SK-N-SH (cell line): ENCODE measurements at places on chromosomes 2 and 18.
A peak's percentile ranks its signal among the peaks of the same experiment; 100 is the strongest.

- no peak for DNase-seq
Observed at GRCh38 chr18:28167835-28168349, 9.0 kb downstream of the CDH2 start.

GRCh38 chr18:23563377-23564043 is 22.8 kb downstream of the NPC1 start:
- DNase-seq = no peak

DNA sequence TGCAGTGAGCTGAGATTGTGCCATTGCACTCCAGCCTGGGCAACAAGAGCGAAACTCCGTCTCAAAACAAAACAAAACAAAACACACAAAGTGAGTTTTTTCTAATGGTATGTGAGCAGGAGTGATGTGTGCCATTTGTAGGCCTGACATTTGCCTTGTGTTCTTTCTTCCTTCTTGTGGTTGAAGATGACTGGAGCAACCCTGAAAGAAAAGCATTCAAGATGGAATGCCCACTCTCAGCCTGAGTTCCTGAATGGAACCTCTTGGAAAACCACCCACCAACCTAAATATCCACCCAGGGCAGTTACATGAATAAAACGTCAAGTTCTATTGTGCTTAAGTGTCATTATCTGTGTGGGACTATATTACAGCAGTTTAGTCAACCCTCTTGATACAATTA is 26.5 kb downstream of the PGAP1 start:
- DNase-seq = no peak

DNA sequence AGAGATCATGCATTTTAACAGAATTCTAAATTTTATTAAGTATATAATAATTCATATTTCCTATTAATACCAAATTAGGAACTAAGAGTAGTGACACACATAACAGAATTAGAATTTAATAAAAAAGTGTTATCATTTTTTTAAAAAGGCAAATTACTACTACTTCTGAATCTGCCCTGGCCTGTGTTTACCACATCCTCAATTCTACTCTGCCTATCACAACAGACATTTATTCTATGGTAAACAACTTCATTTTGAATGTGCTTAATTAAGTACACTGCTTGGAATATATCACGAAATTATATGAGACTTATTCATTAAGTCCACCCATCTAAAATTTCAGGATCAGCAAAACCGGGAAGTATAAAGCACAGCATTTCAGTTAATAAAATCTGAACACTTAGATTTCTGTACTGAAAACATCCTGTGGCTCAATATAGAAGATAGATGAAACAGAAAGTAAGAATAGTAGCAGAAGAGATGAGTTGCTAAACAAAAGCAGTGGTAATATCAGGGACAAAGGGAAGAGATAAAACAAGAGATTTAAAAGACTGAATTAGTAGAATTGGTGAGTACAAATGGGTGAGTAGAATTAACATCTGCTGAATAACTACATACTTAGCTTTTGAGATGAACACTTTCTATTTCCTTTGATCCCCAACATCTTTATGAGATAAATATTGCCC is 3.7 kb downstream of the SMC6 start:
- no peak for DNase-seq

GRCh38 chr18:55124078-55124763 is 165.0 kb upstream of the CCDC68 start:
- no peak for DNase-seq

DNA sequence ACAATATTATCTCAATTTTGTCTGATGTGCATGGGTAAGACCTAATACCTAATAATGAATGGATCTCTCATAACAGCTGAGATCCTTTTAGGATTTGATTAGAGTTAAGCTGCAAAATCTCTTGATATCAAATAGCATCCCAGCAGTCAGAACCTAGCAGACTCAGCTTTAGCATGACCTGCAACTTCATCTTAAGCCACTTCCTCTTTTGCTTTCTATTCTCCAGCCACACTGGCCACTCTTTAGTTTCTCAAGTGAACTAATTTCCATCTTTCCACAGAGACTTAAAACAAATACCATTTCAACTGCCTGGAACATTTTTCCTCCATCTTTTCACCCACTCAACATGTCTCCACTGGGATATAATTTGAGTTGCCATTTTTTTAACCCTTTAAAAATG is 1251.6 kb upstream of the ZEB2 start:
- DNase-seq = no peak

DNA sequence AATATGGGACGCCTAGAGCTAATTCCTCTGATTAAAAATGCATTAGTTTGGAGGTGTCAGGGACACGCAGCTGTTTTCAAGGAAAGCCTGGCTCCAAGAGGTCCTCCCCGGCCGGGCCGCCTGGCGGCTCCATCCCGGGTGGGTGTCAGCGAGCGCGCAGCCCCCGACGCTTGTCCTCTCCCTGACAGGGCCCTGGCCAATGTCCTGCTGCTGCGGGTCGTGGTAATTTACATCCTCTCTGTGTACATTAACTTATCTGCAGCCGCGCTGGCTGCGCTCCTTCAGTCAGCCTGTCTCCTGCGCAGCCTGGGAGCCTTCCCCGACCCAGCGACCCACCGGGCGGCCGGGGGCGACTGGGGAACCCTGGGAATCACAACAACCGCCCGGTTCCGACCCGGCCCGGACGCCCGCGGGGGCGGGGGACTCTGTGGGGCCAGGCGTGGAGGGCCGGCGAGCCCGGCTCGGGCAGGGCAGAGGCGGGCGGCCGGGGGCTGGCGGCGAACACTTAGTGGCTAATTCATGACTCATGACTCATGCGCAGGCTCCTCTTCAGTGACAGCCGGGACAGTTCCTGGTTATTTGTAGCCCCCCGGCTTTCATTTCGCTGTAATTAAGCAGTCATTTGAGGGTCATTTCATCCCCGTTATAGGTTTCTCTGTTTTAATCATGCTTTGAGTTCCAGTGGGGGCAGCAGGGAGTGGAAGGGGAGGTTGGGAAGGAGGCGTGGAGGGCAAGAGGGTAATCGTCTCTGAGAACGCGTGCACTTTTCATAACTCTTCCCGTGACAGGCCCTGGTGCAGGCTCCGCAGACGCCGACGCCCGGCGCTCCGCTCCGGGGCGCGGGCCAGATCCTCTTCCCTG is 141.9 kb upstream of the CTAGE1 start:
- DNase-seq = peak; percentile 74

- no peak for DNase-seq
Observed at GRCh38 chr2:226780431-226780830, 19.2 kb downstream of the IRS1 start.

GRCh38 chr2:127581050-127581345 is 45.5 kb downstream of the MYO7B start:
- no peak for DNase-seq
